ENCODE measurements at places on chromosomes 11 and 22. TPM values are rescaled to one million over a fixed set of nuclear protein-coding genes. Genes with fewer than 3 reads are reported as not detected.

The ATP5MG gene
- 70.0 TPM for total RNA-seq

The BCL2L13 gene
- 67.2 TPM for total RNA-seq

The LRRC10B gene
- 2.1 TPM for total RNA-seq

The SNX19 gene
- total RNA-seq: 74.5 TPM

The DDIAS gene
- total RNA-seq: 5.7 TPM

The LRP4 gene
- total RNA-seq: 52.2 TPM

The PEX26 gene
- total RNA-seq: 31.7 TPM

The CASP5 gene
- total RNA-seq: not detected

Data from suprapubic skin (tissue), 4 donors.